NT2/D1 (cell line): ENCODE measurements at places on chromosomes 7 and 10.

- DNase-seq = no peak
Measured at GRCh38 chr7:14414274-14414986, 425.0 kb upstream of the ETV1 start.

- no peak for DNase-seq
Measured at GRCh38 chr7:140745266-140746058, 49.0 kb downstream of the NDUFB2 start.

DNA sequence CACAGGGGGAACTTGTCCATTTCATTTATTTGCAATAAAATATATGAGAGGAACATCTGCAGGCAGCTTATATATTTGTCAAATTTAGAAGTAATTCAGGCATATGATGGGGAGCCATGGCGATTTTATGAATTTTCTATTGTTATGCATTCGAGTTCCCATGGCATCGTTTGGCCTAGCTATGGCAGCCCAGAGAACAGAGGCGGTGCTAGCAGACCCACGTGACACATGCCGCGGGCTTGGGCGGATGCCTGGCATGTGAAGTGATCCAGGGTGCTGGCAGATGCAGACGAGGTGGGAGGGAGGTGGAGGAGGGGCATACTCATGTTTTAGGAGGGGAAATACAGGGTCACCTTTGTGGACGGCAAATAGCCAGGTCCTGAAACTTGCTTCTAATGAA lies 560.0 kb upstream of the GALNT17 start:
- DNase-seq = no peak

DNA sequence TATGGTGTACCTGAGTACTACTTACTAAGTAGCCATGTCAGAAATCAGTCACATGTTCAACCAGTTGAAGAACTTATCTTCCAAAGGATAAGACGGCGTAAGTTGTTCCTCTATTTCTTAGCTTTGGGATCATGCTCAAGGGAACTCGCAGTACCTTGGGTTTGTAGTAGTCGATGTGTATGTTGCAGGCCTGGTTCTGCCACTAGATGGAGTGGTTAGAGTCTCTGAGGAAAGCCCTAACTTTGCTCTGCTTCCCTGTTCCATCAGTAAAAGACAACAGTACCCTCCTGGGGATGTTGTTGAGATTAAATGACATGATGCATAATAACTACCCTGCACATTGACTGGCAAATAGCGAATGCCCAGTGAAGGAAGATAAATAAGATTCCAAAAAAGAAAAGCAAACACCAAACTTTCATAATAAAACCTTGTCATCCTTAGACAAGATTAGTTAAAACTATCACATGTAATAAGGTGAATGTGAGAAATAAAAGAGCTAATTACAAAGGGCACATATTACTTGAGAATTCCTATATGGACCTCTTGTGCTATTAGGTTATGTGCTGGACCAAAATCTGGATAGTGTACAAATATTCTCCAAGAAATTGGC lies 165.9 kb downstream of the ABCA13 start:
- peak; percentile 55 for DNase-seq

DNA sequence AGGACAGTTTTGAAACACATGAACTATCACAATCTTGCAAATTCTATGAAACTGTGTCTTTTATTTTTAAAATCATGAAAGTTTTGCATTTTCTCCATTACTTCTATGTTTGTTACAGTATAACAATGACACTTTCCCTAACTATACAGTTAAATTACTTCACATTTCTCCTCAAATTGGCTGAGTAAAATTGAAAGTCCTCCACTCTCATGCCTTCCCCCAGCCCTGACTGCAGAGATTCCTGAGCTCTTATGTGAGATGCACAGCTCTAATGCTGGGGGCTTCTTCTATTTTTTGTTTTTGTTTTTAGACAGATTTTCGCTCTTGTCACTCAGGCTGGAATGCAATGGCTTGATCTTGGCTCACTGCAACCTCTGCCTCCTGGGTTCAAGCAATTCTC lies 22.7 kb upstream of the MAP3K8 start:
- no peak for DNase-seq

DNA sequence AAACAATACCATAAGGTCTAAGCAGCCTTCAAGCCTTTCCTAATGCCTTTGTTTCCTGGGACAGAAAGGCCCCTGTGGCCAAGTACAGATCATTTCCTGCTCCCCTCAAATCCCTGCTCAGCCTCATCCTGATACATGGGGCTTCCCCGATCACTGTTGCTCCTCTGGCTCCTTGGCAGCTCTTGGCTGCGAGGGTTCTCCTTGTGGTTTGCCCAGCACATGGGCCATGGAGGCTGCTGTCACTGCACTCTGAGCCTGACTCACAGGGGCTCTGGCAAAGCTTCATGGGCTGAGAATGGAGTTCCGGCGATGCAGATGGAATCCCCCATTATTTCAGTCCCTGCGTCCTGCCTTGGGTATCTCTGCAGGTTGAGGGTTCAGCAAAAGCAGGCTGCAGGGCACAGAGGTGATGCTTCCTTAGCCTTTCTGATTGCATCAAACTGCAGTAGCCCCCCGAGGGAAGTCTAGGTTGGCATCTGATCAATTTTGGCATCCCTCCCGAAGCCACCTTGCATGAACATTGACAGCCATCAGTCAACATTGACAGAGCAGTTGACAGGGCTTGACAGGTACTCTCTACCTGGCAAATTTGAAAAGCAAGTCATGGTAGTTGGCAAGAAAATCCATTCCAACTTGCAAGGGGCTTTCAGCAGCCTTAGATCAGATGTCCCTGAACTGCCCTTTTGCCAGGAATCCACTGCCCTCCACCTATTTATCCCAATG lies 168.6 kb downstream of the GFRA1 start:
- no peak for DNase-seq

- DNase-seq = no peak
Measured at GRCh38 chr10:96619796-96620773, 33.3 kb upstream of the TM9SF3 start.

DNA sequence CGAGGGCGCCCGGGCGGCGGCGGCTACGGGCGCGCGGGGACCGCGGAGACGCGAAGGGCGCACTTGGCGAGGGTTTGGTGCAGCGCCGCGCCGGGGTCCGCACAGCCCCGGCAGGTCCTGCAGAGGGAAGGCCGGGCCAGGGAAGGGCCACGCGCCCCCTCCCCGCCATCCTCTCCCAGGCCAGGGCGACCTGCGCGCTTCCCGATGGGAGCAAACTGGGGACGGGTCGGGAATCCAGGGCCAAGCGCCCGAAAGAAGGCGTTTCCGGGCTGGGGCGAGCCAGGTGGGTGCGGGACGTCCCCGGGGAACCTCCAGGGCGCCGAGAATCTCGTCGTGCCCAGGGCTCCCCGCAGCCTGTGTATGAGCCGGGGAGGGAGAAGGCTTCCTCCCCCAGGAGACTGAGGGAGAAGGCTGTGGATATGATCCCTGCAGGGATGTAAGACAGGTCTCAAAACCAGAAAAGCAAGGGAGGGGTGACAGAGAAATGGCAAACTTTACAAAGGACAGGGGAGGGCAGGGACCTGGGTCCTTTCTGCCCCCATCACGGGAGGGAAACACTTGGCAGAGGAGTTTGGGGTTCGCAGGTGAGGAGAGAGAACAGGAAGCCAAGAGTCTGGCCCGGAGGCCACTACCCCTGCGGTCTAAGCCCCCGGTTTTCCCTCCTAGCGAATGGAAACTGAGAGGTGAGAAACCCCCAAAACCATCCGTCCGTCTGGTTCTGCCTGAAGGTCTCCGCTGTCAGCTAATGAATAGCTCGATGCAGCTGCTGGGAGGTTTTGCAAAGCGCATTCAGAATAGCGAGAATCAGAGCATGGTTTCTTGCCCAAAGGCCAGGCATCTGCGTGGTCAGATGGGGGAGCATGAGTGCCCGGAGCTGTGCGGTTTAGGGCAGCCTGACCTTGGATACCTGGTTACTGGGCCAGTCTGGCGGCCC lies 674 bp downstream of the AMZ1 start:
- DNase-seq = no peak

DNA sequence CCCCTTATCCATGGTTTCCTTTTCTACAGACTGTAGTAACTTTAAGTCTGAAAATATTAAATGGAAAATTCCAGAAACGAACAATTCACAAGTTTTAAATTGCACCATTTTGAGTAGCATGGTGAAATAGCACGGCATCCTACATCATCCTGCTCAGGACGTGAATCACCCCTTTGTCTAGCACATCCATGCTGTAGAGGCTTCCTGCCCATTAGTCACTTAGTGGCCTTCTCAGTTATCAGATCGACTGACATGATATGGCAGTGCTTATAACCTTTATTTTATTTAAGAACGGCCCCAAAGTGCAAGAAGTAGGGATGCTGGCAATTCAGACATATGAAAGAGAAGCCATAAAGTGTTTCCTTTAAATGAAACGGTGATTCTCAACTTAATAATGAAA lies 82.7 kb downstream of the CPXM2 start:
- no peak for DNase-seq

DNA sequence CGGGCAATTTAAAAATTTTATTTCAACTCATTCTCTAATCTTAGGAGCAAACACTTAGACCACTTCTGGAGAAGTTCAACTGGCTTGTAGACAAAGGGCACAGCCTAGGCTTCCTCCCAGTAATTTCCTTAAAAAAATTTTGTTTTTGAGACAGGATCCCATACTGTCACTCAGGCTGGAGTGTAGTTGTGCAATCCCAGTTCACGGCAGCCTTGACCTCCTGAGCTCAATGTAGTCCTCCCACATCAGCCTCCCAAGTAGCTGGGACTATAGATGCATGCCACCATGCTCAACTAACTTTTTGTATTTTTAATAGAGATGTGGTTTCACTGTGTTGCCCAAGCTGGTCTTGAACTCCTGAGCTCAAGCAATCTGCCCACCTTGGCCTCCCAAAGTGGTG lies 38.4 kb downstream of the BAMBI start:
- DNase-seq = no peak

- no peak for DNase-seq
Measured at GRCh38 chr10:48199580-48200377, 74.7 kb downstream of the FRMPD2 start.

DNA sequence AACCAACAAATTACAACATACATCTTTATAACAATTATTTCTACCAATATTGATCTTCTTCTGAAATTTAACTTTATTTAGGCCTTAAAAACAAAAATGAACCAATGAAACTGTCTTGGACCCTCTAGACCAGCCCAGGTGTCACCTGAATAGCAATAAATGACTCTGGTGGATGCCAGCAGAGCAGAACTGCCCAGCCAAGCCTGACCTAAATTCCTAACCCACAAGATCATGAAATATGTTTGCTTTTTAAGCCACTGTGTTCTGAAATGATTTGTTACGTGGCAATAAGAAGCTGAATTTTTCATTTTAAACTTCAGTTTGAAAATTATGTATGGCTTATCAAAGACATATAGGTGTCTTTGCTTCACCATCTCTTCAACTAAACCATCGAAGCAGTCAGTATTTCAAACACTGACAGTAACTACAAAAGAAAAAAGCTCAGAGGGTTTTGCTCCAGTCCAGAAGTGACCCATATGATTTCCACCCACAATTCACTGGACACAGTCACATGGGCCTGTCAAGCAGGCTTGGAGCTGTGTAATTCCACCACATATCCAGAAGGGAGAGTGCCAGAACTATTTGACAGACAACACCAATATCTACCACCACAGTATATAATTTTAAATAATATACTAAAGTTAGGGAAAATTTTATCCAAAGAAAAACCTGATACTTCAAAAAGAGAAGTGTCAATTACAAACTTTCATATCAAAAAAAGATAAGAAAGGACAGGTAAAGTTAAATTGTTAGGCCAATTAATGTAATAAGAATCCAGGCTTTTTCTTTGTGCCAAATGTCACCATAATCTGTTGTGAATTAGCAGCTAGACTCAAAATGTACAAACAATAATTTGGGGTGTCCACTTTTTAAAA lies 94.5 kb downstream of the KMT2C start:
- DNase-seq = no peak

- peak; percentile 82 for DNase-seq
Measured at GRCh38 chr7:44748045-44748947, at the start of gene ZMIZ2. Gene ZMIZ2 (plus strand): TSS chr7:44748847. CDS start chr7:44756250, 7,403 bp downstream.

- no peak for DNase-seq
Measured at GRCh38 chr7:131865911-131866310, 309.5 kb upstream of the PODXL start.

DNA sequence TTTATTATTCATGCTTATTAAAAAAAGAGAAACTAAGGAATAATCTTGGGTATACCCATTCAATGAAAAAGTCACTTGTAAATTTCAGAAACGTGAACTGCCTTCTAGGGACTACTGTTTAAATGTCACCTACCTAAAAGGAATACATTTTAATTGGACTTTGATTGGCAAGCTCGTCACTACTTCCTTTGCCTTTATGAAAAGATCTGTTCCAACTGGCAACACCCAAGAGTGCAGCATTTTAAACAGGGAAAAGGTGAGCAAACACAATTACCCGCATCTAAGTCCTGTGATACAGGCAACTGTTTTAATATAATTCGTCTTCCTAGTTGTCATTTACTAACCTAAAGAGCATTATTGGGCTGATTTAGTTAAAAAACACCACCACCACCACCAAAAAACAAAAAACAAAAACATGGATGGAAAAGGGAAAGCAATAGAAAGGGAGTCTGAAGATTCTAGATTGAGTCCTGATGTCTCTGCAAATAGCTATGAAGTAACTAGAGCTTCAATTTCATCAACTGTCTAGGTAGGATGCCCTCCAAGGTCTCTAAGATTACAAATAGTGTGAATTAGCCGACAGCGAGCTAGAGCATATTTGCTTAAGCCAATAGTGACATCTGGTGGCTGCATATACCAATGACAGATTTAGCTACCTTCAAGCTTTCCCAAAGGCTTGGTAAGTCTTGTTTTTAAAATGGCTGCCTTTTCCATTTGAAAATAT lies 33.8 kb upstream of the ICA1 start:
- peak; percentile 93 for DNase-seq

DNA sequence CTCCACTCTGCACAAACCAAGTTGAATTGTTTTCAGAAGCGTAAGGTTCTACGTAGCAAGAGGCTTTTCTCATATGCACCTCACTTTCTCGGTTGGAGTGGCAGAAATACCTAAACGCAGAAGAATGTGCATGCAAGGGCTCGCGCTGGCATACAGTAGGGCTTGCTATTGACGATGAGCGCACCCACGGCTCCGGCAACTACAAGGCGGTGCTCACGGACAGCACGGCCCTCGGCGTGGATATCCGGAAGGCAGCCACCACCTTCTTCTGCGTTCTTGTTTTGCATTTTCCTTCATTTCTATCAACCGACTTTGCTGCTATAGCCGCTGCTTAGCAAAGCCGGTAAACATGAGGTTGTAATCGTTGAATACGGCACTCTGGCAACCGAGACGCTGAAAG lies 51.1 kb upstream of the UBE3C start:
- DNase-seq = no peak

- DNase-seq = no peak
Measured at GRCh38 chr7:92973974-92974373, 137.6 kb upstream of the CDK6 start.

- DNase-seq = peak; percentile 20
Measured at GRCh38 chr7:92563345-92563744, 26.8 kb downstream of the FAM133B start.

GRCh38 chr10:11294831-11295450 lies 277.3 kb downstream of the CELF2 start:
- no peak for DNase-seq

DNA sequence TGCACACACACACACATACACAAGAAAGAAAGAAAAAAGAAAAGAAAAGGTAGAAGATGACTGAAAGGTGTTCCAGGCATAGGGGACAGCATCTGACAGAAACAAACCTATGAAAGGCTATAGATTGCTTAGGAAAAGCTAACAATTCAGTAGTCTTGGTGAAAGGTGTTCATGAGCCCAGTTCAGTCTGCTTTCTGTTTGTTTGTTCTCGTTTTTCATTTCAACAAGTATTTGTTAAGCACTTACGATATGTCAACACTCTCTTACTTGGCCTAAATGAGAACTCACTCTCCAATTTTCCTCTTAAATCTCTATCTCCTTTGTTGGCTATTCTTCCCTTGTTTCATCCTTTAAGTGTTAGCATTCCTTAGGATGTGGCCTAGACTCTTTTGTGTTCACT lies 133.2 kb downstream of the GRM8 start:
- DNase-seq = no peak

- no peak for DNase-seq
Measured at GRCh38 chr7:77710861-77711260, 14.6 kb downstream of the RSBN1L start.
